ENCODE measurements at places on chromosomes 3 and 15.

DNA sequence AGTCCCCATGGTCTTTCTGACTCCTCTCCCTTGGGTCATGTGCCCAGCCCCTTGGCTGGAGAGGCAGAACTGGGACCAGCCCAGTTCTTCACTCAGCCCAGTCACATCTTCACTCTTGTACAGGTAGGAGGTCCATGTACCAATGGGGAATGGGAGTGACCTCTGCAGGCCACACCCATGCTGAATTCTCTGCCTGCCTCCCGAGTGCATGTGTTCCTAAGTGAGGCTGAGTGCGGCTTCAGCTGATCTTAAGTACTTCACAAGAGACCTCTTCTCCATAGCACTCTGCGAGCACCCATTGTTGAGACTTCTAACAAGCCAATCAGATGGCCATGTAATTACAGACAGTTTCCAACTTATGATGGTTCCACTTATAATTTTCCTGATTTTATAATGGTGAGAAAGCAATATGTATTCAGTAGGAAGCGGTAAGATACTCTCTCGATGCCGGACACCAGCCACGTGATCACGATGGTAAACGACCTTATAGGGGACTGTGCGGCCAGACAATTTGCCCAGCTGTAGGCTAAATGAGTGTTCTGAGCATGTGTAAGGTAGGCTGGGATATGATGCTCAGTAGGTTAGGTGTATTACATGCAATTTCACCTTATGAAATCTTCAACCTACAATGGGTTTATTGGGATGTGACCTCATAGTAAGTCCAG, 112.1 kb downstream of the KLF13 start:
- DNase-seq: no peak

GRCh38 chr3:350871-351371, 154.4 kb downstream of the CHL1 start:
- no peak for DNase-seq

DNA sequence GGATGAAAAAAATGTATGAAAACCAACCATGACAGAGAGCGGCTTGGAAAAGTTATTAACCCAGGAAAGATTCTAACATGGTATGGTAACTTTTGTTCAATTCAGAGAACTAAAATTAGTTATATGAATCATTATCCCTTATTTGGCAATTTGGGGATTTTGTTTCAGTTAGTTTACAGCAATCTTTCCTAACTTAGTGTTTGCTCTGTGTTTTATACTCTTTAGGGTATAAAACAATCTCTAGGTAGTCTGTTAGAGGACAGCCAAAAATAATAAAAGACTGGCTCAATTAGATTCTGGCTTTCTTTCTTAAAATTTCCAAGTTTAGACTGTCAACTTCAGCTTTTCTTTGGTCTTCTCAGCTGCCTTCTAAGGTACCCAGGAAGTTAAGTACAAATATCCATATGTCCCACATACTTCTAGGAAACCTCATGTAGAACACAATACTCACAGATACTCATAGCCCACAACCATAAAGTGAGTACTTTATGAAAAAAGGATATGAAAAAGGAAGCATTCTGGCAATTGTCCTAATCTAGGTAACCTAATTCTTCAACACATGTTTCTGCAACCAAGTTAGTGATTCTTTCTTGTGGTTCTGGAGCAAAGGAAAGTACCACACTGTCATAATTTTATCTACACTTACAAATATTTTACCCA, 849.3 kb downstream of the ROBO1 start:
- no peak for DNase-seq

DNA sequence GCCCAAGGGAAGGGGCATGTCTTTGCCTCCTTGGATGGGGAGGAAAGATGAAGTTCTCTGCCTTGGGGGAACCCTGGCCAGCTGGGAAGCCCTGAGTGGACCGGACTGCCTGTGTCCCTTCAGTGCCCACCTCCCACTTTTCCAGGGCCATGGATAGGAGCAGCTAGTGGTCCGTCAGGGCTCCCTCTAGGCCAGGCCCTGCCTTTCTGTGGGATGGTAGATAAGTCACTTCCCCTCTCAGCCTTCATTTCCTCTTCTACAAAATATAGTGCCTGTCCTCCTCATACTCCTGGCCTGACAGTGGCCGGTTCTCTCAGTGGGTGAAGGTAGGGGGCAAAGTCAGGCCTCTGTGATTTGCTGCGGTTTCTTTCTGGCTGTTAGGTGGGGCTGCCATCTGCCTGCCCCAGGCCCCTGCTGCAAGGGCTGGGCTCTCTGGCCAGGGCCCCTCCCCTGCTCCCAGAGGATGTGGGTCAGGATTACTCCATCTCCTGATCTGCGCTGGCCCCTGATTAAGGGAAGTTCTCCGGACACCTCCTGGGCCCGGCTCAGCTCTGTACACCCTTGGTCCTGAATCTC, 1.4 kb downstream of the PLEKHO2 start:
- DNase-seq: no peak

GRCh38 chr15:100241572-100242482, 99.9 kb downstream of the ADAMTS17 start:
- no peak for DNase-seq

DNA sequence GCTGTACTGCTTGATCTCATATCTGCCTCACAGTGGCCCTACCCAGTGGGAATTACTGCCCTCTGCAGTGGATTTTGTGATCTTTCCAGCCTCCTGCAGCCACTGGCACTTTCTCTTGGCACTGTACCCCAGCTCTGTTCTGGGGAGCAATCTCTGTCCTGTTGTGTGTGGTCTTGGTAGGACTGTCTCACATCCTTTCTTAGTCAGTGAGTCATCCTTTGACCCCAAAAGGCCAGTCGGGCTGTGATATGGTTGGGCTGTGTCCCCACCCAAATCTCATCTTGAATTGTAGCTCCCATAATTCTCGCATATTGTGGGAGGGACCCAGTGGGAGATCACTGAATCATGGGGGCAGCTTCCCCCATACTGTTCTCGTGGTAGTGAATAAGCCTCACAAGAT, 133.3 kb upstream of the TPM1 start:
- no peak for DNase-seq

DNA sequence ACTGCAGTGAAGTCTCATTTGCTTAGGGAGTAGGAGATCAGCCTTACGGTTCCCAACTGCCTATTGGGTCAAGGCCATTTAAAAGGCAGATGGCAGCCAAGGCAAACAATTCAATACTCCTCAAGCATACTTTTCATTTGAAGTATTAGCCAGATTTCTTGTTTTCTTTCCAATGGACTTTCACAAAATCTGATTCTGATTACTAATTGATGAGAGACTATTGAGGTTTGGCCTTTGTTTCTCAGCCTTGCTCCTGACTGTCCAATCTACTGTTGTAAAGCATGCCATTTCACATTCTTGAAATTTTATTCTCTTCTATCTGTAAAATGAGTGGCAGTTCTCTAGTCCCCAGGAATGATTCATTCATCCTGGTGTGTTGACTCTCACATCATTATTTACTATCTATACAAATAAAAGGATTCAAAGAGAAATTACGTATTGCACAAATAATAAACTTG, 166.2 kb upstream of the TGFBR2 start:
- no peak for DNase-seq

DNA sequence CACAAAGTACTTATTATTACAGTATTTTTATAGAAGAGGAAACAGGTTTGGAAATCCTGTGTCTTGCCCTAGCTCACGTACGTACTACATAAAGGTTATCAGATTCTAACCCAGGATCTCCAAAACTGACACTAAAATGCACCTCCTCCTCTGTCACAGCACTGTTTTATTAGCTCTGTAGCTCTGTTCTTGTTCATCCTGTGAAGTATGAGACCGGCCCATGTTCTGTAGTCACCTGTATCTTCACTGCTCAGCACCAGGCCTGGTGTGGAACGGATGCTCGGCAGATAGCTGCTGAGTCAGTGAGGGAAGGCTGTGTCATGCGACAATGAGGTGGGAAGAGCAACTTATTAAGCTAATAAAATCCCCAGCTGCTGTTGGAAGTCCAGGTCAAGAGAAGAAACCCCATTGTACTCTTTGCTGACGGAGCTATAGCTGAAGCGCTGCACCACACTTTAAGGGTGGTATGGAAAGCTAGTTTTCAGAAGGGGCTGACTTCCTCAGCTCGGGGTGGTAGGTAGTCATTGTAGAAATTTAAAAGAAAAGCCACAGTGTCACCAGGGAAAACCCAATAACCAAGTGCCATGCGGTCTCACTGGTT, 22.8 kb downstream of the BCL2A1 start:
- DNase-seq: no peak

DNA sequence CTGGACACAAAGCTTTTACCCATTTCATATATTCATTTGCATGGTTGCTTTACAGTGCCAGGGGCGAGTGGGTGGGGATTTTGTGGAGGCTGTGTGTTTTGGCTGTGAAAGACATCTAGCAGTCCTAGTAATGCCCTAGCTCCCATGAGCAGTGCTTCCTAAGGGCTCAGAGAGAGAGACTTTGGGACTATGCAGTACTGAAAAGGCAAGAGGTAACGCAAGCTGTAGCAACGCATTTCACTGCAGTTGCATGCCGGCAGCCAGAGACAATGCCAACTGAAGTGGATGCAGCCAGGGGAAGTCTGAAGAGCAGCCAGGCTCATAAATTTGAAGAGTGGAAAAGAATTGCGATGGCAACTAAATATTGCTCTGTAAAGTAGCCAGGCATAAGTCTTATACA, 27.4 kb upstream of the ATP10A start:
- no peak for DNase-seq

DNA sequence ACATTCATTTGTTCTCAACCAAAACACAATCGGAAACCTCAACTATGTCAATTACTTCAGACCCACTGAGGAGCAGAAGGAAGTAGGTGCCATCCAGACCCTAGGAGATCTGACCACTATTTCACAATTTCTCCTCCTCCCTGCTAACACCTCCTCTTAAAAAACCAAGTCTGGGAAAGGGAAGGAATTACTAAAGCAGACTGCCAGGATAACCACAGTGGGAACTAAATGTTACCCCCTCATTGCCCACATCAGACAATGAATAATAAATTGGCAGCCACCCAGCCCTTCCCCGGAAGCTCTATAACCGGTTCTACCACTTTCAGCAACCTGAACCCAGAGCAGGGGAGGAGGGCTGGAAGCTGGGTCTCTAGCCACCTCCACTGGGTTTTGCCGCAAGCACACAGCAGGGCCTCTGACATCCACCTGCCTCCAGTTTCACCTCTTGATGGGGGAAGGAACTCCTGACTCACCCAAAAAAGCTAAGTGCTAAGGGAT, 17.6 kb downstream of the C15orf62 start:
- DNase-seq: no peak

DNA sequence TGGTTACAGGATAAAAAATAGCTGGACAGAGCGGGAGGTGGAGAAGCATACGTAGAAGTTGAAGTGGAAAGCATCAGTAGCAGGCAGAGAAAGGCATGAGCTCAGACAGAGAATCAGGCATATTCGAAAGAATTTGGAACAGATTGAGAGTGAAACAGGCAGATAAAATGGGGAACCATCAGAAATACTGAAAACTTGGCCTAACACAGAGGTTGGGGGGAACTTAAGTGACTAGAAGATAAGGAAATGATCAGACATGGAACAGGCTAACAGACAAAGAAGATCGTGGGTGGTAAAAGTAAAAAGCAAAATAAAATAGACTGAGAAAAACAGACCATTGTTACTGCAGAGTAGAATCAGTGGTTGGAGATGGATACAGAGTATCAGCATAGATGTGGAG, 32.9 kb downstream of the GTF2E1 start:
- DNase-seq: no peak

DNA sequence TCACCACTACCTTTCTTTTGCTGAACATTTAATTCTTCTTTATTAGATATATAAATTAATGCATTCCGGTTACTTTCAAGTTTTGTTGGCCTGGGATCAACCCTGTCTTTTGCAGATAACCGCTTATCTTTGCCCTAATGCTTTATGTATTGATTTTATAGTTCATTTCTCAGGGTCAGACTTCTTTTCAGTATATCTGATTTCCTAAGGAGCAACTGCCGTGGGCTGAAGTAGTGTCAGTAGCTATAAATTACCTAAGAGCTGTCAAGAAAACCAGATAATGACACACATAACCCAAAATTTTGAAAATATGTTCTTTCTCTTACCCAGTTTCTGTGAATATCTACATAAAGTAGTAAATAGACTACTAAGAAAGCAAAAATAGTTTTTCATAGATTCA, 38.0 kb downstream of the COL6A5 start:
- DNase-seq: no peak

GRCh38 chr3:51371943-51372557, 13.0 kb upstream of the MANF start:
- no peak for DNase-seq

DNA sequence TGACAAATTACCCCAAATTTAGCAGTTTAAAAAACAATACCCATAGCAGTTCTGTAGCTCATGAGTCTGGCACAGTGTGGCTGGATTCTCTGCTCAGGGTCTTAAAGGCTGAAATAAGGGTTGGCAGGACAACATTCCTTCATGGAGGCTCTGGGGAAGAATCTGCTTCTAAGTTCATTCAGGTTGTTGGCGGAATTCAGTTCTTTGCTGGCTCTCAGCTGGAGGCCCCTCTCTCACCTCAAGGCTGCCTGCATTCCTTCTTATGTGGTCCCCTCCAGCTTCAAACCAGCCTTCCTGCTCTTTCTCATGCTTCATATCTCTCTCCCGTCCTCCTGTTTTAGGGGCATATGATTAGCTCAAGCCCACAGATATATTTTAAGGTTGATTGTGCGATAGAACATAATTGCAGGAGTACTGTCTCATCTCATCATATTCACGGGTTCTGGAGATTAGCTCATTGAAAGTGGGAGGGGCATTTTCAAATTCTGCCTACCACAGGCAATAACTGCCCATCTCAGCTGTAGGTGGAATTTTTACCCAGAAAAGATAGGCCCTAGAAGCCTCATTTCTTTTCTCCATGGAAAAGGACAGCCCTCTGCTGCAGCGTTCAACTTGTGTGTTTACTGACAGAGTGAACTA, 5.6 kb upstream of the ZBTB47 start:
- DNase-seq: no peak

- DNase-seq: no peak
Observed at GRCh38 chr15:29675791-29676301, 146.4 kb downstream of the TJP1 start.

GRCh38 chr15:37586976-37587375, 347.5 kb upstream of the TMCO5A start:
- DNase-seq: no peak

- DNase-seq: no peak
Observed at GRCh38 chr3:156705761-156706616, 31.6 kb downstream of the TIPARP start.

DNA sequence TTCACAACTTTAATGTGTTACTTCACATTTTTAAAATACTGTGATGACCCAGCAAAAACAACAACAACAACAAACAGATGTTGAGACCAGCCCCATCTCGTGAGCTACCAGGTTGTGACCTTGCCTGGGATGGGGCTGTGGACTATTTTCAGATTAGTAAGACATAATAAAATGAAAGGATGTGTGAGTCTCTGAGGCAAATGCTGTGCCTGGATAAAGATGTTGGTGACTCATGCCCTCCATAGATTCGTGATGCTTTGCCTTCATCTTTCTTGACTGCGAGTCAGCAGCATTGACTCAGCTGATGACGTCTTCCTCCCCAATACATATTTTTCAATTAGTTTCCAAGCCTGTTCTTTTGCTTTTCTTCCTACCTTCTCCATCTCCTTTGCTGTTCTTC, 453.0 kb upstream of the CFAP20DC start:
- DNase-seq: no peak

Data from stimulated activated CD8-positive, alpha-beta memory T cell treated with anti-CD3 and anti-CD28 coated beads, Interleukin-7, amount 100 ng/mL, for 1 hour (primary cell).